Stimulated activated naive CD8-positive, alpha-beta T cell treated with anti-CD3 and anti-CD28 coated beads, Interleukin-15, amount 100 ng/mL, for 72 hours (primary cell): ENCODE measurements at places on chromosomes 2 and 18.

DNA sequence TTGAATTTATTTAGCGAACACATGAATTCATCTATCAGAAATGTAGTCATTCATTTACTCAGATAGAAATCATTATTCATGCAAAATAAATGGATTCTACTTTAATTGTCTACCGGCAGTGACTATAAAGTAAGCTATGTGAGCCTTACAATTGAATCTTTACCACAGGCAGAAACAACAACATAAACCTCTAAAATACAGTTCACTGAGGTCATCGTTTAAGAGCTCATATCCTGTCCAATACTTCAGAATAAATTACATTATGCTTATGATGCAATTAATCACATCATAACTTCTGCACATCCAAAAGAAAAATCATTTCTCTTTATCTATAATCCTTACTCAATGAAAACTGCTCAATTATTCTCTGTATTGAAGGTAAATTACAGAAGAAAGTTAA, 244.7 kb downstream of the HNMT start:
- no peak for DNase-seq

DNA sequence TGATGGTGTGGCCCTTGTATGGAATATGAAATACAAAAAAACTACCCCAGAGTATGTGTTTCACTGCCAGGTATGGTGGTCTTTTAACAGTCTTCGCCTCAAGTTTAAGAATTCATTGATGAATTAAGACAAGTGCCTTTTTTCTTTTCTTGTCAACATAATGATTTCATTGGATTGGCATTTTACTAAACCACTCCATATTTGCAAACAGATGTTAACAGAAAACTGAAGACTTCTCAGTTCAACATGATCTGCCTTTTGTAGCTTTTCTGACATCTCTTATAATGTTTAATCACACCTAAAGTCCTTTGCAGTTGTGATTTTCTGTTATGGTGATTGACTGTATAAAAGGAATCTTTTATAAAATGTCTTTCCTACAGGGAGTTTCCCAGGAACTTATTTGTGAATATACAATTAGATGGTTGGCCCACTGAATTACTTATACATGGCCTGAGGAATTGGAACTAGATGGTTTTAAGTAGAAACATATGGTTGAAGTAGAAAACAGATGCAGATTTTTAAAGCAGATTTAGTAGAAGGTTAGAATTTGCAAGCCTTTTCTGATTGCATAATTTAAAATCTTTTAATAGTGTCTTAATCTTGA, 39.7 kb downstream of the DYNC1I2 start:
- DNase-seq, result no peak

- DNase-seq, result no peak
Measured at GRCh38 chr2:236167297-236168109, 683 bp downstream of the GBX2 start.

DNA sequence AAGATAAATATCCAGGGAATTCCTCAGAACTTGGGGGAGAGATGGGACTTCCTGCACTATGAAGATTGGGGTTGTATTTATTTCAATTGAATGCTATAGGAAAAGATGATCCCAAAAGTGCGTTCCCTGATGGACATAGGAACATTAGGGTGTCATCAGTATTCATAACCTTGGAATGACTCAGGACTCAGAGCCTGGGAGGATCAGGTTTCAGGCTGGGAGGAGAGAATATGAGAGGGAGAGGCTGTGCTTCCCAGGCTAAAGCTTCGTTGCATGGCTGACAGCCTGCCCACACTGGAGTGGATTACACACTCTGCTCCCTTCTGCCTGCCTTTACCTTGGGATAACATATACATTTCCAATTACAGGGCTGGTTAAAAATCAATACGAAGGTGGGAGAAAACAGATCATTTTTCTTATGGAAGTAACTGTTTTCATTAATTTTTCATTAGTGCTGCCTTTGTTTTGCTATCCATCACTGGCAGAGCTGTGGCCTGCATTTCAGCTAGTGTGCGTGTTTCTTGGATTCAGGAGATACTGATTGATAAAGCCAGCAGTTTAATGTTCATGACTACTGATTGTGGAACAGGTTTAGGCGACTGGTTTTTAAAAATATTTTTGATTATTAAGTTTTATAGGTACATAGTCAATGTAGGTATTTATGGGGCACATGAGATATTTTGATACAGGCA, 118.7 kb downstream of the KCTD1 start:
- no peak for DNase-seq

GRCh38 chr18:36471393-36471792, 173.9 kb downstream of the FHOD3 start:
- DNase-seq, result no peak

DNA sequence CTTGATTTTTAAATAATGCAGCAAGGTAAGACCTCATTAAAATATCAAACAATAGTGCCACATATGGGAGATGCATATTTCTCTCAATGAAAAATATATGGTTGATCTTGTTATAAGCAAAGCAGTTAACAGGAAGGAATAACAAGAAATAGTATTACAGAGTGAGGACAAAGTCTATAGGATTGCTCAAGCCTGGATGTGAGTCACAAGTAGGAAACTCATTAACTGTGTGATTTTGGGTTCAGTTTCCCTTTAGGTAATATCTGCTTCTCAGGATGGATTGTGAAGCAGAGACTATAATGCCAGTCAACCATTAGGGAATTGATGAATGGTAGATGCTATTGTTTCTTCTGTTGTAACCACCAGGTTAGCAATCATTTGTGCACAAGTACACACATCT, 42.9 kb upstream of the SPHKAP start:
- DNase-seq, result no peak

DNA sequence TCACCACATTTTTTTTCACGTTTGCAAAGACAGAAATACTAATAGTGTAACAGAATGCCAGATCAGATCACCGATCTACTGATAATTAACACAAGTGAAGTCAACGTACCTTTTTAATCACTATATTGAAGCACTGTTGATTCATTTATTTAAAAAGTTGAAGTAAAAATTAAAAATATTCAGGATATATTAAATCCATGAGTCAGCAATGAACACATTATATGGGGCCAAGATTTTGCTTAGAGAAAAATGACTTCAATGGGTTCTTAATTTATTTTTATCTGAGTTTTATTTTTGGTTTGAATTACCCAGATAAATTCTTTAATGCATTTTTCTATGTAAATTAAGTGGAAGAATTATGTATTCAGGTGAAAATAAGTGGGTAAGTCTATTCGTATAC, 14.2 kb downstream of the SPHKAP start:
- no peak for DNase-seq

- no peak for DNase-seq
Measured at GRCh38 chr2:231765496-231765929, 15.6 kb downstream of the PDE6D start.

GRCh38 chr2:117553448-117553847, 261.0 kb upstream of the DDX18 start:
- no peak for DNase-seq

- no peak for DNase-seq
Measured at GRCh38 chr2:232406556-232407310, at the start of gene ALPG. TSS of gene ALPG (plus strand) at chr2:232406844. CDS start at chr2:232406895, 51 bp downstream.

GRCh38 chr2:233979748-233980147, 62.6 kb downstream of the TRPM8 start:
- DNase-seq, result no peak

DNA sequence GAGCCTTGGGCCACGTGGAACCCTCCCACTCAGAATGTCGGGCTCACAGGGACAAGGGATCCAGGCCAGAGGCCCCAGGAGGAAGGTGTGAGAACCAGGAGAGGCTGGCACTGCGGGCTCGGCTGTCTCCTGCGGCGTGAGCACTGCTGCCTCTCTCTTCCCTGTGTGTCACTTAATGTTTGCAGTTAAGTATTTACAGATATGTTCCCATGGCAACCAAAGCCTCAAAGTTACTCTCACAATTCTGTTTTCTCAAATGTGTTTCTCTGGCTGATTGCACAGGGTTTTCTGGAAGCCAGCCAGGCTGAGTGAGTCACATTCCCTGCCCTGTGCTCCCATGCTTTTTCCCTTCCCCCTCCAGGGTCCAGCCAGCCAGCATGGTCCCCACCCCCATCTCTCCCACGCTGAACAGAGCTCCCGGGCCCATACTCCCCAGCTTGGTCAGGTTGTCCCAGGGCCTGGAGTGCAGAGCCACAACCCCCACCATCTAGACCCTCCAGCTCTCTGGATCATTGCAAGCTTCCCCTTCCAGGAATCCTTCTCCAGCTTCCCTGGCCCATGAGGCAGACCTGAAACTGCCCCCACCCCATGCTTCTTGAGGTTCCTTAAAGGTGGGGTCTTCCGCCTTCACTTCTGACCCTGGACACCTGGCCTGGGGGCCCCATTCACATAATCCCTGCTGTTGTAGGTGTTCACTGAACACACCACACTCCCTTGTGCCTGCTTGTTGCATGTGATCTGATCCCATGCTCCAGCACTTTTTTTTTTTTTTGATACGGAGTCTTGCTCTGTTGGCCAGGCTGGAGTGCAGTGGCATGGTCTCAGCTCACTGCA, 265.9 kb downstream of the CELF4 start:
- DNase-seq, result no peak

DNA sequence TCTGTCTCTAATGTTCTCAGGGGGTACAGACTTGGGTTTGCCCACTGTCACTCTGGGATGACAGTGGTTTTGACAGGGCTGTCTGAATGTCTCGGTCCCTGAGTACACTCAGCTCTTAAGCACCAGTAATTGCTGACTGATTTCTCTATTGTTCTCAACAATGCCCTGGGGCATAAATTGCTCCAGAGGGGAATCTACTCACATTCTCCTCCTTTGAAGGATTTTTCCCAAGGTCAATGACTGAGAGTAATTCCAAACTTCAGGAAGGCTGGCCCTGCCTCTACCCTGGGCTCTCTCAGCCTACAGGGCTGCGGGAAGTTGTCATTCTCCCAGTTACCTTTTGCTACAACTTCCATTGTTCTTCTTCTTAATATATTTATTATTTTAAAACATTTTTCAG, 36.5 kb downstream of the MC2R start:
- no peak for DNase-seq

DNA sequence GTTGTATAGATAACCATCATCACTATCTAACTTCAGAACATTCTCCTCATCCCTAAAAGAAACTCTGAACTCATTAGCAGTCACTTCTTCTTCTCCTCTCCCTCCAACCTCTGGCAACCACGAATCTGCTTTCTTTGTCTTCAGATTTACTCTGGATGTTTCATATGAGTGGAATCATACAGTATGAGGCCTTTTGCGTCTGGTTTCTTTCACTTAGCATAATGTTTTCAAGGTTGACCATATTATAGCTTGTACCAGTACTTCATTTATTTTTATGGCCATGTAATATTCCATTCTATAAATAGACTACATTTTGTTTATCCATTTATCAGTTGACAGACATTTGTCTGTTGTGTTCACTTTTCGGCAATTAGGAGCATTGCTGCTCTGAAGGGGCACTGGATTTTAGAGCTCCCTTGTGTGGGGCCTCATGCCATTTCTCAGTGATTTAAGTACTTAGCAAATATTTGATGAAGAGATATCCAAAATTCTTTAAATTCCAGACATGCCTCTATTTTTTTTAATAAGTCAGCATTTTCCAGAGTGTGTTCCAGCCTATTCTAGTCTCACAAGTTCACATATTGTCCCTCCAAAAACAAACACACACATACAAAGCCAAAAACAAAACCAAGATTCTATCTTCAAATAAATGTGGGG, 22.5 kb upstream of the MAP3K20 start:
- no peak for DNase-seq

DNA sequence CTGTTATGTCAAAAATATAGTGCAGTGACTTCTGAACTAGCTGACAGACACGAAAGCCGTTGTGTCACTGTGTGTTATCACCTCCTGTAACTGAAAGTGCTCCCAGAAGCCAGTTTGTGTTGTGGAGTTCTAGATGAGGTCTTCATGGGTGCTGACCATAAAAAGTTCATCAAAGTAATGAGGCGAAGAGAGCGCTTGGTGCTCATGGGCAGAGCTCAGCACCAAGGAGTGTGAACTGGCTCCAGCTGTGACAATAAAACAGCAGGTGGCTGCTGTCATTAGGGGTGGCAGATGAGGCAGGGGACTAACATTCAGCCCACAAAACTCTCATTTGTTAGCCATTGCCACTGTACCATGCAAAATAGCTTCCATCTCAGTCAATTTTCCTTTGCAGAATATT, 151.1 kb downstream of the ZNF407 start:
- no peak for DNase-seq

DNA sequence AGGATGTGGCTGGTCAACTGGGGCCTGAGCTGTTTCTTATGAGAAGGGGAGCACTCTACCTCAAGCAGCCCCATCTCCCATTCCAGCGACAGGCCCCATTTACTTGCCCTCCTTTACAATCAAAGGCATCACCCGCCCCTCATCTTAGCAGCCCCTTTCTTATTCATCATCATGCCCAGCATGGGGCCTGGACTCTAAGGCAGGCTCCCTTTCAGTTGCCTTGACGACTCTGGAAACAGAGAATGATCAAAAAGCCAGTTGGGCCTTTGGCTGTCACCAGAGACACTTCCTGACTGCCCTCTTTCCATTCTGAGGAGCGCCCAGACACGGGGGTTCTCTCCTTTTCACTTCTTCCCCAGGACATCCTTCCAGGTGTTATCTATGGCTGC, 11.2 kb downstream of the CELF4 start:
- DNase-seq, result no peak

DNA sequence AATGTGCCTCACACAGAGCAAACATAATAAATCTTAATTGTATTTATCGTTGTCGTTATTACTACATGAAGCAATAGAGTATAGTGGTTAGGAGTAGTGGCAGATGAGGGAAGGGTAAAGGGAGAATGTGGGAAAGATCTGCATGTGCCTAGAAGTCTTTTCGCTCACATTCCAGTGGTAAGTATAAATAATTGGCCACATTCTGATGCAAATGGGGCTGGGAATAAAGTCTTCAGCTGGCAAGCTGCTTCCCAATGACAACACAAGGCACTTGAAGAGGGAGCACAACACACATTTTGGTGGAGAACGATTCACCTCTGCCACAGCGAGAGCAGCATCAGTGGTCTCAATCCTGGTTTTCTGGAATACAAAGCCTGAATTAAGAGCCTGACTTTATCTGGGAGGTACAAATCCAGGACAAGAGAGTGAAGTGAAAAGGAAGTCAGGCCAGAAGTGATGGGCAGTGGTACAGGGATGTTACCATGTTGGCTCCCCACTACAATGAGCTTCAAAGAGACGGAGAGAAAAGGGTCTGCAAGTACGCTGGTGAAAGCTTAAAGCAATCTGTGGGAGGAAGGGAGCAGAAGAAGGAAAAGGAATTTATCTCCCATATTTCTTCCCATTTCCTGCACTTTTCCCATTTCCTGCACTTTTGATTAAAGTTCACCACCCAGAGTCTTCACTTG, 112.3 kb downstream of the ARHGAP15 start:
- no peak for DNase-seq

DNA sequence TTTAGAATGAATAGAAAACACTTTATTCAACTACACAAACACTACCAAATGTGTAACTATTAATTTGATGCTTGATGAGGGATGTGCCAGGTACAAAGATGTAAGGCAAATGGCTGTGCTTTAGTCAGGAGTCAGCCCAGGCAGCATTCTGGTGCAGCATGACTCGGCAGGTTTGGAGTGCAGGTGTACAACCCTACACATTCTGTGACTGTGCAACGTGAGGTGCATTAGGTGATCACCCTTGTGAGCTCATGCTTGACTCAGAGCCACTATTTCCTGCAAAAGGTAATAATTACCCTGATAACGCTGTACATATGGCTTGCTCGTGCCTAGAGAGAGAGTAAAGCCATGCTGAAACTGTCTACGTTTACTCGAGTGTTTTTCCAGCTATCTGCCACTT, 288.7 kb upstream of the DSEL start:
- no peak for DNase-seq
